Stimulated activated CD4-positive, alpha-beta T cell treated with anti-CD3 and anti-CD28 coated beads, Interleukin-2, amount 100 ng/mL, for 4 hours (primary cell): ENCODE measurements at places on chromosomes 4 and X.
A peak's percentile ranks its signal among the peaks of the same experiment; 100 is the strongest.

DNA sequence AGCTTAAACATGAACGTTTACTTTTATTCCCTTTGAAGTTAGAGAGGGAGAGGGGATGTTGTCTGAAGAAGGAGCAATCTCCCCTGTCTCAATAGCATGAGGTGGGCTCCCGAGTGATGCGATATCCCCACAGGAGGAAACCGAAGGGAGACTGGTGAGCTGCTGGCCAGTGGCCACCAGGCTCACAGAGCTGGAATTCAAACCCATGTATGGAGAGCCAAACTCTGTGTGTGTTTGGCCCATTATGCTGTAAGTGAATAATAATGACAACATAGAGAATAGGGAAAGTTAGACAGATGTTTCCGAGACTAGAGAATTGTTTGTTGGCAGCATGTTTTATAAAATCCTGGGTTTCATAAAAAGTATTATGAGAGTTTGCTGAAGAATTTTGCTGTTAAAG is 66.1 kb upstream of the CLNK start:
- no peak for DNase-seq

DNA sequence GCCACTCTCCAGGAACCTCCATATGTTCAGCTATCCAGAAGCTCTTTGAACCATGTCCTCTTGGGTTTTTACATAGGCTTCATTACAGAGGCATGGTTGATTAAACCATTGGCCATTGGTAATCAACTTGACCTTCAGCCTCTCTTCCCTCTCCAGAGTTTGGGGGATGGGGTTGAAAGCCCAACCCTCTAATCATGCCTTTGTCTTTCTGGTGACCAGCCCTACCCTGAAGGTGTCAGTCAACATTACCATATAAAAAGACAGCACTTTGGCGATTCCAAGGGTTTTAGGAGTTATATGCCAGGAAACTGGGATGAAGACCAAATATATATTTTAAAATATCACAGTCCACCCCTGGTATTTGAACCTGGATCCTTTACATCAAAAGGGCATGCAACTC is 222.5 kb downstream of the CHIC1 start:
- no peak for DNase-seq

DNA sequence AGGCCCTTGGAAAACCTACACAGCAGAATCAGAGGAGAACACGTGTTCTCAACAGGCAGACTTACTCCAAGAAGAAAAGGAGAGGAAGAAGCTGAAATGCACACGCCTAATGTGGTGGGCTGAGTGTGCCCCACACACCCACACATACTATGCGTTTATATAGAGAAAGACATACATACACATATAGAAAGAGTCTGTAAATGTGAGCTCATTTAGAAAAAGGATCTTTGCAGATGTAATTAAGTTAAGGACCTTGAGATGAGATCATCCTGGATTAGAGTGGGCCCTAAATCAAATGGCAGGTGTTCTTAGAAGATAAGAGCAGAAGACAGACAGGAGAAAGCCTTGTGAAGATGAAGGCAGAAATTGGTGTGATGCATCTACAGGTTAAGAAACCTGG is 87.2 kb upstream of the KLF3 start:
- DNase-seq = no peak

DNA sequence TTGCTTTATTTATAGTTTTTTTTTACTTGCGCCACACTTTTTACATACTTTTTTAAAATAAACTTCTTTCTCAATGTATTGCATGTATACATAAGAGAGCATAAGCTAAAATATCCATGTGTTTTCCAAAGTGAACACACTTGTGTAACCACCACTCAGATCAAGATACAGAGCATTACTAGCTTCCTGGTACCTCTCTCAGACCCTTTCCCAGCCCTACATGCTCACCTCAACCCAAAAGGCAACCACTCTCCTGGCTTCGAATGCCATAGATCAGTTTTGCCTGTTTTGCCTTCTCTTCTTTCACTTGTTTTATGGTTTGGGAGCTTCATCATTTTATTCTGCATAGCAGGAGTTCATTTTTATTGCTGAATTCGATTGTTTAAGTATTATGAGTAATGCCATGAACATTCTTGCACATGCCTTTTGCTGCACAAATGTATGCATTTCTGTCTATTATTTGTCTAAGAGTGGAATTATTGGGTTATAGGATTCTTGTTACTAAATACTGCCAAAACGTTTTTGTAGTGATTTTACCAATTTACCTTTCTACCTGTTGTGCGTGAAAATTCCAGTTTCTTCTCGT is 45.9 kb upstream of the NUDT6 start:
- no peak for DNase-seq

GRCh38 chrX:22090181-22090580 is 58.1 kb downstream of the PHEX start:
- no peak for DNase-seq

DNA sequence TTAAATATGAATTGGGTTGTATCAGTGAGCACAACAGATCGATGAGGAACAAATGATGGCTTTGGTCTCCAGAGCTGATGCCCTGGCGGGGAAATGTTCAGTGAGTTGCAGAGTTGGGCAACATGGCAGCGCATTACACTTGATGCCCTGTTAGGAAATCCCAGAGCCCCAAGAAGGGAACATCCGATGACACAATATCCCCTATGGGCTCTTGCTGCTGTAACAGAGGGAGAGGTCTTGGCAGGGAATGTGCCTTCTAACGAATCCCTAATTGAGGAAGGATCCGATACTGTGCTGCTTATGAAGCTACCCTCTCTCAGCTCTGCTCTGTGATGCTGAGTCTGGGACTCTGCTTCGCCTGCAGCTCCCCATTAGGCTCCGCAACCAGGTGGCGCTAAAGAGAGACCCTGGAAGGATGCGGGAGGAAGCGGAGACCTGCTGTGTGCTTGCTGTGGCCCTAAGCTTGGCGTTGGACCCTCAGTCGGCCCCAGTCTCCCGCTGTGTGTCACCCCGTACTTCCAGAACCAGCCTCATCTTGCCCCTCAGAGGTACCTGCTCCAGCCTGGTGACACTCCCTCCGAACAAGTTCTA is 38.9 kb downstream of the PDHA1 start:
- peak; percentile 30 for DNase-seq

GRCh38 chrX:12986886-12987285 is 12.0 kb downstream of the TMSB4X start:
- DNase-seq = no peak

GRCh38 chr4:102404431-102404969 is 59.2 kb upstream of the SLC39A8 start:
- no peak for DNase-seq

DNA sequence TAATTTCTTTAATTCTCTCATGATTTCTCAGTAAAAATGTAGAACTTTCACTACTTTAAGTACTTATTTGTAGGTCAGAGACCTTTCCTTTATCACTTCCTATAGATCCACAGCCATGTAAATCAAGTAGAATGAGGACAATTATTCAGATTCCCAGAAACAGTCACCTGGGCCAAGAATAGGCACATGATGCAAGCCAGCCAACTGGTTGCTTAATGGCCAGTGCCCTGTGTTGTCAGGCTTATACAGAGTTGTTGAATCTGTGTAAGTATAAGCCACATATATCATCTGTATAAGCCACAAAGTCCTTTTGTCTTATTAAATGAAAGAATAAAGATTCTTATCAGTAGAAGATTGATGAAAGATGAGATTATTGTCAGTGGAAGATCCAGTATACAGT is 5.2 kb downstream of the BANK1 start:
- DNase-seq = no peak

GRCh38 chr4:106367072-106367471 is 1.5 kb downstream of the GIMD1 start:
- no peak for DNase-seq

DNA sequence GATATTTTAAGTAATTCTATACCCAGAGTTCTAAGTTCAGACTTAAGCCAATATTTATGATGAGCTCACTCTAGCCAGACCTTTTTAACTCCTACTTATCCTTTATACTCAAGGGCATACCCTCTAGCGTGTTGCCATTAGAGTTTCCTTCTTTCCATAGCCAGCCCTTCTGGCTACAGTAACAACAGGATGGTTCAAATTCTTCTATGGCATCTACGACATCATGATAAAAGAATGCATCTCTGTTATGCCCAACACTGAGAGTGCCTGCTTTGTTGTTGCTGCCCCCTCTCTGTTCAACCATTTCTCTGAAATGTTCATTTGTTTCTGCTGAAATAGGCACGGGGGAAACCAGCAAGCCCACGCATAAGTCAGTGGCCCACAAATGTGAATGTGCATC is 104.5 kb downstream of the UBE2NL start:
- no peak for DNase-seq

DNA sequence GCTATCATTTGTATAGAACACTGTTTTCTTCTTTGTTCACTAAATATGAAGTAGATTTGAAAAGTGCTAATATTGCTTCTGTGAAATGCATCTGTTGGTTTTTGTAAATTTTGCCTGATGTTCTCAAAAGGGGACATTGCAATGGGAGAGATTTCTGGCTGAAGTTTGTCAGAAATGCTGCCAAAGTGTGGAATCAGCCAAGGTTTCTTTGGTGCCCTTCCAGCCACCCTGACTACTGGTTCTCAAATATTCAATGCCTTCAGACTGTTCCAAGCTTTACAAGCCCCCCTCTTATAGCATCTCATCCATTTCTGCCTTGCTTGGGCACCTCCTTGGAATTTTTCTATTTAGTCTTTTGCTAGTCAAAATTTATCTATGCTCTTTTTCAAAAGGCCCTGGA is 60.6 kb upstream of the TMLHE start:
- no peak for DNase-seq

GRCh38 chr4:27182211-27182610 is 321.6 kb downstream of the STIM2 start:
- DNase-seq = no peak

DNA sequence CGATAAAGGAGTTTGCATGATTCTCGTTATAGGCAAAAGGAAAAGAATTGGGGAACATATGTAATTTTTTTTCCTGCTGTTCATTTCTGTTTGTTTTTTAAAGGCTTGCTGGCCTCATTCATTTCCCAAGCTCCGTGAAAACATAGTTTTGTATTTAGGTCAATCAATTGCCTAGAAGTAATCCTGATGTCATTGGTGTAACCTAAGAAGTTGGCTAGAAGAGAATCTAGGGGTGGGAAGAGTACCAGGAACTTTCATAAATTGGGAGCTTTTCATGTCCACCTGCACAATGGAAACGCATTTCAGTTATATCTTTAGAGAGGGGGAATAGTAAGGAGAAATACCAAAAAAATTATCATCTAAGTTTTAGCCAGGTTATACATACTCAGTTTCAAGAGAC is 3.8 kb downstream of the RAPGEF2 start:
- DNase-seq = no peak

DNA sequence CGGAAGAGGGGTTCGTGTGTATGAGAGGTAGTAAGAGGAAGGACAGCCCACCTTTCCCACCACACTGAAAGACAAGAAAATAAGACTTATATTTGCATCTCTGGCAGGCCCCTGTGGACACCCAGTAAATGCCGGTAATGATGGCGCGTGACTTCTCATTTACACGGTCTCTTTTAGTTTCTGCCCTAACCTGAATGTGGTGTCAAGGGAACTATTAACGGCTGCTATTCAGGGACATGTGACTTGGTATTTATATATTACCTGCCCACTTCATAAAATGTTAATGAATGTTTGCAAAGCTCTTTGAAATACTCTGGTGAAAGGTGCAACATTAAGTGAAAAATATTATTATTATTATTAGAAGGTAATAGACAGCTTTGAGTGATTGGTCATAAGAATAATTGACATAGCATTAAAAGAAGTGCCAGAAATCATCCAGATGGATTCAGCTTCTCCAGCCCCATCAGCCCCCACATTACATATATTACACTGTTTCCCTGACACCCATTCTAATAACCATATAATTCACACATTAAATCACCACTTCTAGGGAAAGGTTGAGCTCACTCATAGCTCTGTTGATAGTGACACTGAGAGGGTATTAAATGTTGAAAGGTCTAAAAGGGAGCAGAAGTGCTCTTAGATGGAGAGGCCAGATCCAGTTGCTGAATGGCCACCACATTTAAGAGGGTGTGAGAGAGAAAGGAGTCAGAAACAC is 83.0 kb upstream of the BEND4 start:
- no peak for DNase-seq

DNA sequence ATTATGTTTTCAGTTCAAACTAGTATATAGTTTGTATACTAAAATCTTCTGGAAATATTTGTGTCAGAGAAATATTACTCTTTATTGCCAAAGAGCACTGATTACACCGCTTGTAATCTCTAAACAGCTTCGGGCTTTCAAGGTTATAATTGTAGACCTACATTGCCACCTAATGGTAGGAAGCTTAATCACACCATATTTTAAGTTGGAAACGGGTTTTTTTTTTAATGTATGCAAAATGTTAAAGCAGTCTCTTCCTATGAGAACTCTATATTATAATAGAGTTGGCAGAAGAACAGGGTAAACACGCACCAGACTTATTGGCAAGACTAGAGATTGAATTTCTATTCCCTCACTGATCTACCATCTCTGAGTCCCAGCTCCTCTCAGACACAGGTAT is 19.5 kb upstream of the NFXL1 start:
- DNase-seq = no peak

- peak; percentile 26 for DNase-seq
Observed at GRCh38 chr4:87093443-87094123, 126.8 kb downstream of the KLHL8 start.

- DNase-seq = no peak
Observed at GRCh38 chr4:151530230-151530629, 121.3 kb downstream of the FHIP1A start.

GRCh38 chr4:170931321-170931720 is 841.6 kb upstream of the AADAT start:
- DNase-seq = no peak

DNA sequence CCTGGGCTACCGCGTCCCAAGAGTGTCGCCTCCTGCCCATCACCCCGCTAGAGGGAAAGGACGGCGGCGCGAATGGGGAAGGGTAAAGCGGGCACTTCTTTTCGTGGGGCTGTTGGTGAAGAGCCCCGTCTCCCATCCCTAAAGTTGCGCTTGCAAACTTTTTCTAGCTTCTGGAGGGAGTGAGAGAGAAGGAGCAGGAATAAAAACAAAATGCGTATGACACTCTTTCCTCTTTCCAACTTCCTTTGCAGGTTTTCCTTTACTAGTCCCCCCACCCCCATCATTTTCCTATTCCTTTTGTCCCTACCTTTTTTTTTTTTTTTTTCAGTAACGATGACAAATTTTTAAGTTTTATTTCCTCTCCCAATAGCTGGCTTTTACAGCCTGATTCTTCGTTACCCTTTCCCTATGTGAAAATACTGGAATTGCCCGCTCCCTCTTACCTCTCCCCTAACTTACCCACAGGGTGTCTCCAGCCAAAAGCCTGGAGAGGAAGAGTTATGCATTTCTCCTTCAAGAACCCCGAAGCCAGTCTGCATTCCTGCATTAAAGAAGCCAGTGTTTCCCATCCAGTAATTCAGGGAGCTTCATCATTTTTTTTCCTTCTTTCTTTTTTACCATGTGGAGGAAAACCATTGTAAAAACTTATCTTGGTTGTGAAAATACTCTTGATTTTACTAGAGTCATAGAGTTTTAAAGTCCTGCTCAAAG is 613 bp upstream of the ARSJ start:
- DNase-seq = no peak
